Fibroblast of the conjunctiva (primary cell): ENCODE measurements at places on chromosomes 4 and X.
A peak's percentile ranks its signal among the peaks of the same experiment; 100 is the strongest.

DNA sequence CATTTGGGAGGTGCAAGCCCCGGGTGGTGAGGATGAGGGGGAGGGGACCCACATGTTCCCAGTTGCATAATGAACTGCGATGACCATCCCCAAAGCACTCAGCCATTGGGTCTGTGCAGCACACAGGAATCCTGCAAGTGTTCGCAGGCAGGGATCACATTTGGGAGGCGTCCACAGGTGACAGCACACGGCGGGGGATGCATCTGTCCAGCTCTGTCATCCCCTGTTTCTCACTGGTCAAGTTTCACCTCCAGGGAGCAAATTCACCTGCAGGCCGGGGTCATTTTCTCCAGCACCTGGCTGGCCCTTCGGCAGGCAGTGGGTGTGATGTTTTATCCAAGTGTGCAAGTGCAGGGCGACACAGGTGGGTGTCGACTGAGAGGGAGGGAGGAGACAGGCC, 33.3 kb upstream of the SORCS2 start:
- no peak for DNase-seq

DNA sequence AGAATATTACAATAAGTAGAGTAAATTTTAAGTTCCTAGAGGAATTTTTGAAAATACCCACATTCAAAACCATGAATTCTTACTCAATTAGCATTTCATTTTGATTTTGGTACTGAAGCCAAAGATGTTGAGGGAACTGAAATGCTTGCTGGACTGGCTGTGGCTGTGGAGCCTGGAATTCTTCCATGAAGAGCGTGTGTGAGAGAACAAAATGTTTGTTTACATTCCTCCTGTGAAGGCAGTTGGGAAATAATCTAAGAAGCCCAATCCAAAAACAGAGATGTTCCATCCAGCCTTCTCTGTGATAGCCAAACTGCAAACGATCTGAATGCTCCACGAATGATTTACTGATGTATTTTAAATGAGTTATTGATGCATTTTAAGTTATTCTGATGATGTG, 3.8 kb upstream of the ADH1B start:
- DNase-seq, result peak; percentile 91

DNA sequence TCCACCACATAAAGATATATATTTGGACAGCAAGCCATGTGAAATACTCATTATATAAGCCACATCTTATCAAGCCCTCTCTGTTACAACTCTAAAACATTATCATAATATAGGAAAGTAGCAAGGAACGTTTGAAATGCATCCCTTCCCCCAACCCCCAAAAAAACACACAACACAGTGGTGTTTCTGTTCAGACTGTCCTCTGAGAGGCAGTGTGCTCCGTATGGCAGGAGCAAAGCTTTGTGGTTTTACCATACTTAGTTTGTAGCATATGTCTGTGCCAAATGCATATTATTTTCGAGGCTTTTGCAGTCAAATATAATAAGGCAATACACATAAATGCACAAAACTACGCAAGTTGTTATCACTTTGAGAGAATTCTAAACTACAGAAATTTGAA, 194.2 kb downstream of the RAPGEF2 start:
- no peak for DNase-seq

- DNase-seq, result no peak
These were observed 93.0 kb downstream of the ZXDA start for GRCh38 chrX:57817302-57817701.

DNA sequence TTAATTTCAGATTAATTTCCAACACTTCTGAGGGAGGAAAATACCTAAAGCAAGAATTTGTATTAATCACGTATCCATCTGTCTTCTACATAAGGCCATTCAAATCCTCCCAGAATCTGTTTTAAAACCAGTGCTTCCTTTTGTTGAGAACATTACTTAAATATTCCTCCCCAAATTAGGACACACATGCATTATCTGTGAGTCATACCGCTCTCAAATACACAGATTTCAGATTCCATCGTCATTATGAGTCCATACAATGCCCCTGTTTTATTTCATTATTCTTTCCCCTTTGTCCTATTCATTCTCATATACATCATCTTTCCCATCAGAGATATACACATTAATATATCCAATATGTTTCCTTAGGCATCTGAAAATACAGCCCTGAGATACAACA, 57.3 kb upstream of the PRSS12 start:
- peak; percentile 64 for DNase-seq
